ENCODE measurements at places on chromosomes 2 and 18.

- no peak for DNase-seq
These were observed 505.9 kb downstream of the ERBB4 start for GRCh38 chr2:212032536-212033219.

DNA sequence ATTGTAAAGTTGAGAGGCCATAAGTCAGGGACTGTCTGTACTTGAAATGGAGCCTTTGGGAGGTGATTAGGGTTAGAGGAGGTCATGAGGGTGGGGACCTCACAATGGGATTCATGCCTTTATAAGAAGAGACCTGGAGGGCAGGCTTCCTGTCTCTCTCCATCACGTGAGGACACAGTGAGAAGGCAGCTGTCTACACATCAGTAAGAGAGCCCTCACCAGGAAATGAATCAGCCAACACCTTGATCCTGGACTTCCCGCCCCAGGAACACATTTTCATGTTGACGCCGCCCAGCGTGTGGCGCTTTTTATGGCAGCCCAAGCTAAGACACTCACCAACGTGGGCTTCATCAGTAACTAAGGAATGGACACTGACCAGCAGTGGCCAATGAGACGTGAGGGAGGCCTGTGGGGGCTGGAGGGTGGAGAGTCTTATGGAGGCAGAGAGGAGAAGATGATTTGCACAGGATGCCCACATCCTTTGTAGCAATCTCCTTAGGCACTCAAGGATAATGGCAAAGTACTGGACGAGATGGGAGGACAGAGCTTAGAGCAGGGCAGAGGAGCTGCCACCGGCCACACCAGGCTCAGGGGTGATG lies 162.7 kb downstream of the EIPR1 start:
- DNase-seq: no peak

- DNase-seq: no peak
These were observed 55.8 kb upstream of the TNP1 start for GRCh38 chr2:216915557-216916150.

GRCh38 chr18:33851546-33852078 lies 273.6 kb downstream of the ASXL3 start:
- no peak for DNase-seq

DNA sequence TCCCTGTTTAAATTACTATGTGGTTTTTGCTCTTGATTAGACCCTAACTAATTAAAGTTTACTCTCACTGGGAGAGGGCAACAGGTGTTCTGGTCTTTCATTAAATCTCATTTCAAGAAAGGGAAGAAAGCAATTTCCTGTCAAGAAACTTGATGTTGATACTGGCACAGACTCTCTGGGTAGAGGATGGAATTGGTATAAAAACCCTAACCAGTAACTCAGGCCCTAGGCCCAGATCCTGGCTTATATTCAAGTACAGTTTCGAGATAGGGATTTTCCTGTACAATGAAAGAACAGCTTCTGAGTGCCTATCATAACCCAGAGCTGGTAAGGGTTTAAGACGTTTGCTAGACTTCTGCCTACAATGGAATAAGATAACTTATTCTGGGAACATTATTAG lies 61.6 kb upstream of the ACYP2 start:
- no peak for DNase-seq

Measured in activated naive CD4-positive, alpha-beta T cell (primary cell).